ENCODE measurements at places on chromosomes 6 and 20.

DNA sequence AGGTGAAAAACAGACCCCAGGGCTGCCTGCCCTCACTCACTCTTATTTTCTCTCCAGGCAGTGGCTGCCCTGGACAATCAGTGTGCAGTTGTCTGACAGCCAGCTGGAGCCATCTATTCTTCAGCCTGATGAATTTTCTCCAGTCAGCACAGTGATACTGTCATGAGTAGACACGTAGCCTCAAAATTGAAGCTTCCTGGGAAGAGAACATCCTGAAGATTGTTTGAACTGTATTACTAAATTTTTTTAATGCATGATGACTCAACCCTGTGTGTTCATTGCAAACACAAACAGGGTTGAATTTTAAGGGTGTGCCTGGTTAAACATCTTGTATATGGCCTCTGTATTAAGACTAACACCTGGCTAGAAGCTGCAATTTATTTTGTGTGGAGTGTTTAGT, 49.8 kb upstream of the STXBP5 start:
- DNase-seq, result no peak

DNA sequence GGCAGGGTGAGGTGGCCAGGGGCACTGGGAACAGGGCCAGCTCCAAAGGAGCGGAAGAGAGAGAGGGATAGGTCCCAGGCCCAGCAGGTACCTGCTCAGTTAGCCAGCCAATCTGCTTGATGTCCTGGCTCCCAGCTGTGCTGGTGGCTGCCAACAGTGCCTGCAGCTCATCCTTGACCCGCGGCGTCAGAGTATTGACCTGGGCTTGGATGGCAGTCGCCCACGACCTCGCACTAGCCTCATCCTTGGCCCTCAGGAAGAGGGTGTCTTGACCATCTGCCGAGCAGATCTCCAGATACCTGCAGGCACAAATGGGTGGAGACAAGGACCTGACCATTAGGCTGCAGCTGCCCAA, 11.1 kb upstream of the CDK5RAP1 start:
- no peak for DNase-seq

- no peak for DNase-seq
These were observed 167.6 kb upstream of the CST7 start for GRCh38 chr20:24781418-24781980.

- DNase-seq, result peak; percentile 66
These were observed 376.1 kb downstream of the UTRN start for GRCh38 chr6:144661116-144661806.

- no peak for DNase-seq
These were observed 454.5 kb upstream of the ID4 start for GRCh38 chr6:19382676-19383075.

- DNase-seq, result no peak
These were observed 326.9 kb downstream of the UBE3D start for GRCh38 chr6:82738773-82739172.

DNA sequence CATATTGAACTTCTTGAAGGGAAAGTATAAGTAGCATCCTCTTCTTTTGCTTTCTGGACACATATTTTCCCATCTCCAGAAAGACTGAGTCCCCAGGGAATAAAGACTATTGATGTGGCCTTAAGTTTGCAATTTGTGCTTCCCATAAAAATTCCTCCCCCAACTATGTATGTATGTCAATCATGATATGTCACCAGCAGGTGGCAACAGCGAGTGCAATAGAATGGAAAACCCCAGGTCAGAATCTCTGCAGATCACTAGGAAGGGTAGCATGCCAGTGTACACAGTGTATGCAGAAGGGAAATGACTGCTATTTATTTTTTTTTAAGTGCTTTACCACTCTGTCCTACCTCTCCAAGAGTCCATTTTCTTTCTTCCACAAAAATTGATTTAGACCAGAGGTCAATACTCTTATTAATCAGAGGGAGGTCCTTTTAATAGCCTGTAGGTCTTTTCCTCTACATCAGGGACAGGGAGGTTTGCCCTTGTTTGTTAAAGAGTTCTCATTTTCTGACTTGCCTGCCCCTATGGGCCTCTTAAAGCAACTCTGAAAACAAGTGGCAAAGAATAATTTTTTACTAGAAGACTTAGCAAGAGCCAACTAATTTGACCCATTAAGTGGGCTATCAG, 61.4 kb downstream of the BMP2 start:
- peak; percentile 40 for DNase-seq

- no peak for DNase-seq
These were observed 17.1 kb downstream of the TRIM27 start for GRCh38 chr6:28906669-28907068.

DNA sequence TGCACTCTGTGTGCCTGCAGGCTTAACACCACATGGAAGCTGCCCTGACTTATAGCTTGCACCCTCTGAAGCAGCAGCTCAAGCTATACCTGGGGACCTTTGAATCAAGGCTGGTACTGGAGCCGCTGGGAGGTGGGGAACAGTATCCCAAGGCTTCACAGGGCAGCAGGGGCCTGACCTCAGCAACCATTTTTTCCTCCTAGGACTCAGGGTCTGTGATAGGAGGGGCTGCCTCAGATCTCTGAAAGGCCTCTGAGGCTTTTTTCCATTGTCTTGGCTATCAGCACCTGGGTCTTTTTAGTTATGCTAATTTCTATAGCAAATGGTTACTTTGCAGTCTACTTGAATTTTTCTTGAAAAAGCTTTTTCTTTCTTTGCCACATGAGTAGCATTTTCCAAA, 80.2 kb upstream of the OPRM1 start:
- DNase-seq, result no peak

- DNase-seq, result no peak
These were observed 544.0 kb upstream of the HS3ST5 start for GRCh38 chr6:114886670-114887436.

DNA sequence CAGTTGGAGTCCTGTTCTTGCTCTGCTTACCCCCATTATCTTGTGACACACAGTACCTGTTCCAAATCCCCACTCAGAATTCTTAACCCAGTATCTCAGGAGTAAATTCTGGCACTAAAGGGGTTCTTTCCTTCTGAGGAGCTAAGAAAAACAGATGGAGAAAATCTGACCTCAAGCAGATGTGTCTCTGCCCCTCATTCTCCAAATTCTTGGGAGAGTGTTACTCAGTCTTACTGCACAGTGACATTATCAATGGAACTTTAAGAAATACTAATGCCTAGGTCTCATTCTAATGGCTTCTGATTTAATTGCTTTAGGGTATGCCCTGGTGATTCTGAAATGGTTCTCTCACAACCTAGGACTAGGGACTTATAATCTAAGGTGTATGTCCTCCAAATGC, 40.6 kb upstream of the PTPRK start:
- no peak for DNase-seq

- no peak for DNase-seq
These were observed 54.5 kb downstream of the ADGRG6 start for GRCh38 chr6:142356201-142356883.

GRCh38 chr6:127547215-127547614, 28.1 kb upstream of the MTCL3 start:
- DNase-seq, result no peak

DNA sequence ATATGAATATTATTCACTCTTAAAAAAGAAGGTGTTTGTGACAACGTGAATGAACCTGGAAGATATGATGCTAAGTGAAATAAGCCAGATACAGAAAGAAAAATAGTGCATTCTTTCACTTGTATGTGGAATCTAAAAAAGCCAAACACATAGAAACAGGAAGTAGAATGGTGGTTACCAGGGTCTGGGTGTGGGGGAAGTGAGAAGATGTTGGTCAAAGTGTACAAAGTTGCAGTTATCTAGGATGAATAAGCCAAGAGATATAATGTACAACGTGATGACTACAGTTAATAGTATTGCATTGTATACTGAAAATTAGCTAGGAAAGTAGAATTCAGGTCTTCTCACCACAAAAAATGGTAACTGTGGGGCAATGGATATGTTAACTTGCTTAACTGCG, 151.1 kb upstream of the HCRTR2 start:
- DNase-seq, result no peak

GRCh38 chr20:41476013-41476441, 109.4 kb upstream of the EMILIN3 start:
- DNase-seq, result peak; percentile 12

DNA sequence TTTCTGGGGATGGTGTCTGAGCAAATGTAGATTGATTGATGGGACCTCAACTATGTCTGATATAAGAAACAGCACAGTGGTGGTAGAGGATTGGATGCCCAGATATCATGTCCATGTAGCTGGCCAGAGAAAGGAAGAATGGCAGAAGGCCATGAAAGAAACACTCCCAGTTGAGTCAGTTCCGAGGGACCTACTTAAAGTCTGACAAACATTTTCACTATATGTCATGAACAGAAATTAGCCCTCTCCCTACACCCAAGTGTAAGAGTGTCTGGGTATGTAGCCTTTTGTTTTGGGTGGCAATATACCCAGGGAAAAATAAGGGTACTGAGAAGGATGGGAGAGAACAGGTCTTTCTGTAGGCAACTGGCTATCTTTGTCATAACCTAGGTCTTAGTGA, 434.2 kb downstream of the BCKDHB start:
- DNase-seq, result no peak

GRCh38 chr6:52910091-52910490, 593 bp upstream of the GSTA3 start:
- no peak for DNase-seq

GRCh38 chr6:156919814-156920369, 142.7 kb downstream of the ARID1B start:
- no peak for DNase-seq

- DNase-seq, result no peak
These were observed 801 bp downstream of the FBXL4 start for GRCh38 chr6:98946879-98947410.

DNA sequence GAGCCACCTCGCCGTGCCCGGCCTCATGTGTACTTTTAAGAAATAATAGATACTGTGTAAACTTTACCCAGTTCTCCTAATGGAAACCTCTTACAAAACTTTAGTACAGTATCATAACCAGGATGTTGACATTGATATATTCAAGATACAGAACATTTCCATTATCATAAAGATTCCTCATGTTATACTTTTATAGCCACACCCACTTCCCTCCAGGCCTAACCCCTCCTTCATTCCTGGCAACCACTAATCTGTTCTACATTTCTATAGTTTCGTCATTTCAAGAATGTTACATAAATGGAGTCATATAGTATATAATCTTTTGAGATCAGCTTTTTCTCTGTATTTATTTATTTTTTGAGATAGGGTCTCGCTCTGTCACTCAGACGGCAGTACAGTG, 52.6 kb upstream of the SALL4 start:
- no peak for DNase-seq

DNA sequence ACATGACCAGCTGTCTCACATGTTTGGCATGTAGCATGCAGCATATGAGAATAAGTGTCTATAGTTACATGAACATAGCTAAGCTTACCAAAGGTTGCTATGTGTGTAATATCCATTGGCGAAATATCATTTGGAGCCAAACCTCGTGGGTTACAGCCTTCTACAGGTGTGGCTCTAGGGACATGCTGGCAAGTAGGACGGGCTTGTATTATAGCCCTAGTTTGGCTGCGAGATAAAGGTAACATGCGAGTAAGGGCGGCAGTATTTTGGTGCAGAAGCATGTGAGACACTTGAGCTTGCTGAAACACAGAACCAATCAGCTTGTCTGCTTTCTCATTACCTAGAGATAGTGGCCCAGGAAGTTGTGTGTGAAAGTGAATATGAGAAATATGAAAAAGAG, 6.5 kb upstream of the ABHD12 start:
- no peak for DNase-seq

- DNase-seq, result no peak
These were observed 6.4 kb downstream of the RPS12 start for GRCh38 chr6:132820629-132821381.

DNA sequence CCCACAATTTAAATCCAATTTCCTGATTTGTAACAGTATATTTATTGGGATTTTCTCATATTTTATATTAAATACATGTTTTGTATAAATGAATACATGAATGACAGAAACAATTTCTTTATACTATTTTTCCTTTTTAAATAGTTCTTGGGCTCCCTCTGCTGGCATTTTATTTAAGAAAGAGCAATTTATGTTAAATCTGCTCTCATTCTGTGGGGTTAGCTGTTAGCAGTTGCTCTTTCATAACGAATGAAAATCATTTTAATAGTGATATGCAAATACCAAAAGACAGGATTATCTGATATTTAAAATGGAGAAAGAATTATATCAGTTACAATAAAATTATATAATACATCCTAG, 118.3 kb downstream of the RALGAPA2 start:
- peak; percentile 34 for DNase-seq

DNA sequence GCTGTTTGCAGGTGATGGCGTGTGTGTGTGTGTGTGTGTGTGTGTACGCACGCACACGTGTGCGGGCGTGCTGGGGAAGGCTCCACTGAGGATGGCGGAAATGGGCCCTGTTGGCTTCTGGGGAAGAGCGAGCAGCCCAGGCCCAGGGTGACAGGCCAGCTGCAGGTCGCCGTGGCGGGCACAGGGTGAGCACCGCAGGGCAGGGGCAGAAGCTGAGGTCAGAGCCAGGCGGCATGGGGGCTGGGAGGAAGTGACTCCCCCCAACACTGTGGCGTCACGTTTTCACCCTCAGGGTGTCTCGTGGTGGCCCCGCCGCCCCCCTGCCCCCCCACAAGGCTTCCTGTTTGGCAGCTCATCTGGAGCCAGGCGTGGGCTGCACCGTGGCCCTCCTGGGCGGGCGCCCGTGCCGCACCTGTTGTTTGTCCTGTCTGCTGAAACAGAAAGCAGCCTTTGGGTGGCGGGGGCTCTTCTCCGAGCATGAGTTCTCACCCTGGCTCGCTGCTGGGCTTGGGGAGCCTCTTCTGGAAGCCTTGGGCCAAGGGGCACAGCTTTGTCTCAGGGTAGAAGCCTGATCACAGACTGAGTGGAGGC, 7.1 kb downstream of the RBM38 start:
- DNase-seq, result no peak

DNA sequence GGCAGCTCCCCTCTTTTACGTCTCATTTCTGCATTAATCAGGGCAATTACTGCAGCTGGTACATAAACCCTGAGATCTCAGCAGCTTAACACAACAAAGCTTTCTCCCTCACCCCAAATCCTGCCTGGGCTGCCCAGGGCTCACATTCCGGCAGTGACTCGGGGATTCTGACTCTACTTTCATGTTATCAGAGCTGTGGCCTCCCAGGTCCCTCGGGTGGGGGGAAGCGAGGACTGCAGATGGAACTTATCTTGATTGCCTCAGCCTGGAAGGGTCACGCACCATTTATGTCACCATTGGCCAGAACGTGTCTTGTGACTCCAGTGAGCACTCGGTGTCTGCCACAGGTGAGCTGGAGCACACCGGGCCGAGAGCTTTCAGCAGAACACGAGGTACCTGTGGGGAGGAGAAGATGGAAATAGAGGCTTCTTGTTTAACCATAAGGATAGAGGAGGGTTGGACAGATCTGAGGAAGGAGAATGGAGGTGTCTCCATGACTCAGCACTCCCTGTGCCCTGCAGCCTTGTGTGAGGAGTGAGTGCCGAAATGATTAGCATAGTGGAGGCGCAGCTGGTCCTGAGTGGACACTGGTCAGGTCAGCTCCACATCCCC, 88.5 kb upstream of the EXOC2 start:
- DNase-seq, result no peak

GRCh38 chr6:54063228-54063539, 48.1 kb upstream of the MLIP start:
- no peak for DNase-seq

DNA sequence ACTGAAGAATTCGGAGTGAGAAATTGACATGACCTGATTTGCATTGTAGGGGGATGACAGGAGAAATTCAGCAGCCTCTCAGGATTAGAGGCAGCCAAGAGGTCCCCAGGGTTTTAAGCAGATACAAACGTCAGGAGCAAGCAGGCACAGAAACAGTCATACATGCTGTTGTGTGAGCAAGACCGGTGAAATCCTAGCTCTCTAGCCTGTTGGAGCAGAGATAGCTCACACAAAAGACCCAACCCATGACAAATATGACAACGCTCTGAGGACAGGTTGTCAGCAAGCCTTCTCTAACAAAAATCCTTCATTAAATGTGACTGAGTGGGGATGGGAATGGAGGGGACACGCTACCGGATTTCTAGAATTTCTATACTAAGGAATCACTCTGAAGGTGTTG, 23.0 kb upstream of the AKAP12 start:
- no peak for DNase-seq
